ENCODE measurements at places on chromosomes 3 and 15.
A peak's percentile ranks its signal among the peaks of the same experiment; 100 is the strongest.

DNA sequence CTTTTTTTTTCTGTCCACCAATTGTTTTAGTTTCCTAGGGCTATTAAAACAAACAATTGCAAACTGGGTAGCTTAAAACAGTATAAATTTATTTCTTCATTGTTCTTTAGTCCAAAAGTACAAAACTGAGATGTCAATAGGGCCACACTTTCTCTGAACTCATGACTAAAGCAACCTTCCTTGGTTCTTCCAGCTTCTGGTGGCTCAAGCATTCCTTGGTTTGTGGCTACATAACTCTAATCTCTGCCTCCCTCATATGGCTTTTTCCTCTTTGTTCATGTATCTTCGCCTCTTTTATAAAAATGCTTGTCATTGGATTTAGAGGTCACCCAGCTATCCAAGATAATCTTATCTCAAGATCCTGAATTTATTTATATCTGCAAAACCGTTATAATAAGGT, 914.5 kb upstream of the EPHA6 start:
- H3K4me1 ChIP-seq, result no peaks in the 10 kb centered on the region
- no peak overlapping the region for H3K27ac ChIP-seq
- H3K27me3 ChIP-seq, result no peaks in the 10 kb centered on the region
- no peak for DNase-seq

- no peak overlapping the region for H3K27ac ChIP-seq
- H3K4me1 ChIP-seq, result no peaks in the 10 kb centered on the region
- no peaks in the 10 kb centered on the region for H3K36me3 ChIP-seq
- no peak for DNase-seq
Observed at GRCh38 chr15:57832183-57832582, 125.7 kb downstream of the POLR2M start.

GRCh38 chr3:134407239-134407625, 33.0 kb upstream of the AMOTL2 start:
- peaks cover 37% of the 10 kb centered on the region for H3K27me3 ChIP-seq
- no peak overlapping the region for H3K27ac ChIP-seq
- peaks cover 5% of the 10 kb centered on the region for H3K4me1 ChIP-seq
- no peaks in the 10 kb centered on the region for H3K36me3 ChIP-seq

DNA sequence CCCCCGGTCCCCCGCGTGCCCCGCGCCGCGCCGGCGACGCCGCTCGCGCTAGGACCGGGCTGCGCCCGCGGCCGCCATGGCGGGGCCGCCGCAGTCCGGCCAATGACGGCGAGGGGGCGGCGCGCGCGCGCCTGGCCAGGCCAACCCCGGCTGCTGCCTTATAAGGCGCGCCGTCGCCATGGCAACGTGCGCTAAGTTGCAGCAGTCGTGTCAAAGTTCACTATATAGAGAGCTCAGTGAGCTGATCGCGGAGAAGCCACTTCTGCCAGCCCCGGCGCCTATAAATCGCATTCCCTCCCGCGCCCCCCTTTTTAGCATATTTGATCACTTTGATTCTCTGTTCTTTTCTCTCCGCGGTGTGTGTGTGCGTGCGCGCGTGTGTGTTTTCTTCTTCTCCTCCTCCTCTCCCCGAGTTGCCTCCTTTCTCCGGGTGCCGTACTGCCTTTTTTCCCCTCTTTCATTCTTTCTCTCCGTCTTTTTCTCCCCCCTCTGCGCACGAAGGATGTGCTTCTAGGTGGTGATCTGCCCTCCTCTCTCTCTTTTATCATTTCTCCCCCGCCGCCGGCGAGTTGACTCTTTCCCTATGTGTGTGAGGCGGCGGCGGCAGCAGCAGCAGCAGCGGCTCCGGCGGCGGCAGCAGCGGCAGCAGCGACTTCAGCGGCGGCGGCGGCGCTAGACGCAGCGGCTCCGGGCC, at the start of gene NR2F2:
Gene NR2F2 (plus strand): TSS at position 251 of the 694 bp plus-strand sequence. CDS start 1,406 bp downstream, outside the sequence.
- peaks cover 33% of the 10 kb centered on the region for H3K4me1 ChIP-seq
- peaks cover 34% of the 10 kb centered on the region for H3K27me3 ChIP-seq
- no peak within 1 kb of the TSS for H3K27ac ChIP-seq
- no peak for DNase-seq
- peak within 1 kb of the TSS; percentile 41 for H3K4me3 ChIP-seq

GRCh38 chr15:47194718-47195117, 522.6 kb upstream of the SEMA6D start:
- H3K4me3 ChIP-seq, result no peak overlapping the region
- H3K4me1 ChIP-seq, result no peaks in the 10 kb centered on the region

DNA sequence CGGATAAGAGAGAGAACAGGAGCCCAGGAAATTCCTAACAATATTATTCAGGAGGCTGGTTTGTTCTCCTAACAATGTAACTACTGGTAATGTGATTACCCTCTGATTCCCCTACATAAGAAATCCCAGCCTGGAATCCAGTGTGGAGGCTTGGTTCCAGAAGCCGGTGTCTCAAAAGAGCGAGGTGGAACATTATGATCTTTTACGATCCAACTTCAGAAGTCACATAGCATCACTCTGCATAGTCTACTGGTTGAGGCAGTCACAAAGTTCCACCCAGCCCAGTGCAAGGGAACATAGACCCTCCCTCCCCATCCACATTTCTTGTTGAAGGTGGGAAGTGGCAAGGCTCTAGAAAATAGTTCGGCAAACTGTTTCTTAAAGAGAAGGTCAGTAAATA, 81.6 kb upstream of the GALNT15 start:
- H3K27me3 ChIP-seq, result no peaks in the 10 kb centered on the region
- no peak overlapping the region for H3K27ac ChIP-seq
- no peak overlapping the region for H3K4me3 ChIP-seq
- H3K36me3 ChIP-seq, result no peaks in the 10 kb centered on the region
- DNase-seq, result no peak

- H3K4me1 ChIP-seq, result no peaks in the 10 kb centered on the region
- no peaks in the 10 kb centered on the region for H3K36me3 ChIP-seq
- H3K4me3 ChIP-seq, result no peak overlapping the region
- H3K27me3 ChIP-seq, result no peaks in the 10 kb centered on the region
- DNase-seq, result no peak
Observed at GRCh38 chr3:8206971-8207617, 294.5 kb upstream of the LMCD1 start.

- H3K27me3 ChIP-seq, result no peaks in the 10 kb centered on the region
- no peak overlapping the region for H3K4me3 ChIP-seq
- no peaks in the 10 kb centered on the region for H3K4me1 ChIP-seq
- no peaks in the 10 kb centered on the region for H3K36me3 ChIP-seq
- no peak for DNase-seq
Observed at GRCh38 chr15:36484038-36484778, 95.2 kb upstream of the CDIN1 start.

DNA sequence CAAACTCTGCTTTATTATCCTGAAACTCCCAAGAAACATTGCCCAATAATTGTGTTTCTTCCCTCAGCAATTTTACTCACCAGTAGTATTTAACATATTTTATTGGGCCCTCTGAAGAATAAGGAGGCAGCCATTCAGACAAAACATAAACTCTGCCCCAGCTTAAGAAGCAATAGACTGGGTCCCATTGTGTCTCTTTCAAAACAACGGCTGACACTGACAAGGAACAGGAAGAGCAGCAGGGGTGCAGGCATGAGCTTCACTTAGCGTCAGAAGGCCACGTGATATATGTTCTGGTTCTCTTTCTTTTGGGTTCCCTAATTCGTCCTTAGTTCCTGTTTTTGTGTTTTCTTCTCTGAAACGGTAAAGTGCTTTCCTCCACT, 242.3 kb downstream of the FHIT start:
- no peak overlapping the region for H3K4me3 ChIP-seq
- no peaks in the 10 kb centered on the region for H3K27me3 ChIP-seq
- DNase-seq, result no peak
- no peak overlapping the region for H3K27ac ChIP-seq
- H3K36me3 ChIP-seq, result no peaks in the 10 kb centered on the region

- H3K4me3 ChIP-seq, result no peak overlapping the region
- H3K27ac ChIP-seq, result no peak overlapping the region
- H3K36me3 ChIP-seq, result no peaks in the 10 kb centered on the region
Observed at GRCh38 chr3:167837466-167837865, 101.9 kb downstream of the SERPINI1 start.

DNA sequence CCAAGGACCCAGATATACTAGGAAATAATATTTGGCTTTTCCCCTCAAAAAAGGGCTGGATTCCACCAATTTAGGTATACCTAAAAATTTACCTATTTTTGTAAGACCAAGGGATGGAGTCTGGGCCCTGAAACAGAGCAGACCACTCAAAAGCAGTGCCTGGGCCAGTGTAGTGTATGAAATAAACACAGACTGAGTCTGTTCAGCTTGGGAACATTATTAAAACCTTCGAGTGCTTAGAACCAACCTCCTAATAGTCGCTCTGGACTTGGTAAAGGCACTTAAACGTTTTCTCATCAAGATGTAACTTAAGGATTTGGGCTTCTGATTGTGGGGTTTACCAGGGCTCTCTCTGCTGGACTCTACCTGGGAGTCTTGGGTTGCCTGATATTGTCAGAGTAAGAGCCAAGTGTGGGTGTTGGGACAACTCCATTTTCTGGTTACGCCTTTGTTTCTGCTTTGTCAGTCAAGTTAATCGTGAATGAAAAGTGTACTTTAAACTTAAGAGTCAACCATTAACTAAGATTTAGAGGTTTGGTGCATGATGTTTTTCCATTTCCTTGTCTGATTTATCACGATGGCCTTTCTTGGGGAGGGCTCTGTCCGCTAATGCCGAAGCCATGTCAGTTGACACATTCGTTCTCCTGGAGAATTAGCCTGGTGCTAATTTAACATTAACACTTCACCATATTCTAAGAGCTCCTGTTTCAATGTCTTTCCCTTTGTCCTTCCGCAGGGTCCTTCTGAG, 221.0 kb upstream of the TPM1 start:
- H3K27me3 ChIP-seq, result no peaks in the 10 kb centered on the region
- DNase-seq, result no peak
- H3K4me1 ChIP-seq, result no peaks in the 10 kb centered on the region
- H3K27ac ChIP-seq, result no peak overlapping the region
- H3K36me3 ChIP-seq, result no peaks in the 10 kb centered on the region

DNA sequence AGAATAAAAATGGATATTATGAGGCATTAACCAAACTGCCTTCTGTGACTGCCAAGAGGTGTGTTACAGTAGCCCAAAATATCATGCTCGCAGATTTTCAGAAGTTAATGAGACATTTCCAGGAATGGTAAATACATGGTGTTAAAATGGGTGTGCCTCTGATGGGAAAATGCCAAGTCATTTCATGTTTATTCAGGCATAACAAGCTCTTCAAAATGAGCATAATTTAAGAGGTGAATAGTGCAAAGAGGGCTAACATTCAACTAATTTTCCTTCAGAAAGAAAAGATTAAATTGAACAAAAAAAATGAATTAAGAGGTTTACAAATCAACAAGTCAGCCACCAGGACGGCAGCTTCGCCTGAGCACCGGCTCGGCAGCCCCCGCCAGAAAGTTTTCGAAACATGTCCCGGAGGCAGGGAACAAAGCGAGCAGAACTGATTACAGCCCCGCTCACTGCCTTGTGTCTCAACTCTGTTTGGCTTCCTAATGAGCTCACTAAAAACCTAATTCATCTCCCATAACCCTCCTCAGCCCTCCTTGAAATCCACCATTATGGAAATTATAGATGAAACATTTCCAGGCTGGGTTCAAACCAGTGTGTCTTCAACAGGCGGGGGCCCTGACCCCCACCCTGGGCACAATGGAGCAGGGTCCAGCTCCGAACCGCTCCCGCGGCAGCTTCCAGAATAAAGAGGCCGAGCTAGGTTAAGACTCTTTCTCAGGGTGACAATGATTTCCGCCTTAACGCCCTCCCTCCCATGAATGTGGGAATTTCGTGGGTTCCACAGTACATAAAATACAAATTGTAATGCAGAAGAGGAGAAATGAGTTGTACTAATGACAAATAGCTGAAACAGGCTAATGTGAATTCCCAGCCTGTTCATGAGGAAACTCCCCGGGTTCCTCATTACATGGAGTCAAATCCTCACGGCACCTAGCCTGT, 43.9 kb downstream of the MEIS2 start:
- no peaks in the 10 kb centered on the region for H3K4me1 ChIP-seq
- no peak overlapping the region for H3K4me3 ChIP-seq
- DNase-seq, result no peak
- H3K27me3 ChIP-seq, result no peaks in the 10 kb centered on the region
- H3K27ac ChIP-seq, result no peak overlapping the region

DNA sequence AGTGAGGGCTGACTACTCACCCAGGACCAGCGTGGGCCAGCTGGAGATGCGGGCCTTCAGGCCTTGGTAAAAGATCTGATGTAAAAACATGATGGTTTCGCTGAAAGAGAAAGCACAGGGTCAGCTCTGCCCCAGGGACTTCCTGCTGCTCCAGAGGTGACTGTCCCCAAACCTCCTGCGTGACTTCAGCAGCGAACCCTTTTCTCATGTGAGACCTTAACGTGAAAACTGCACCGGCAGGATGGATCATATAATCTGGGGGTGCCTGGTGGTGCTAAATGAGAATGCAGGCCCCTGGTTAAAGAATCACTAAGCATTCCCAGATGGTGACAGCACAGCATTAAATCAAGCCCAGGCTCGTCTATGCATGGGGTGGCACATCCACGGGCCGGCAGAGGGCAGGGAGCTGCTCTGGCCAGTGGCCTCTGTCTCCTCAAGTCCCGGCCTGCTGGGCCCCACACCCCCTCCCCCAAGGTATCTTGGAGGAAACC, 55.4 kb downstream of the RASGRF1 start:
- H3K4me3 ChIP-seq, result no peak overlapping the region
- no peaks in the 10 kb centered on the region for H3K4me1 ChIP-seq
- no peaks in the 10 kb centered on the region for H3K27me3 ChIP-seq
- no peak for DNase-seq

- H3K4me1 ChIP-seq, result peaks cover 38% of the 10 kb centered on the region
- H3K36me3 ChIP-seq, result peaks cover 37% of the 10 kb centered on the region
- peak overlapping the region; percentile 88 for H3K4me3 ChIP-seq
- no peaks in the 10 kb centered on the region for H3K27me3 ChIP-seq
- H3K27ac ChIP-seq, result peak overlapping the region; percentile 89
Observed at GRCh38 chr3:52246264-52246620, 683 bp downstream of the PPM1M start.

DNA sequence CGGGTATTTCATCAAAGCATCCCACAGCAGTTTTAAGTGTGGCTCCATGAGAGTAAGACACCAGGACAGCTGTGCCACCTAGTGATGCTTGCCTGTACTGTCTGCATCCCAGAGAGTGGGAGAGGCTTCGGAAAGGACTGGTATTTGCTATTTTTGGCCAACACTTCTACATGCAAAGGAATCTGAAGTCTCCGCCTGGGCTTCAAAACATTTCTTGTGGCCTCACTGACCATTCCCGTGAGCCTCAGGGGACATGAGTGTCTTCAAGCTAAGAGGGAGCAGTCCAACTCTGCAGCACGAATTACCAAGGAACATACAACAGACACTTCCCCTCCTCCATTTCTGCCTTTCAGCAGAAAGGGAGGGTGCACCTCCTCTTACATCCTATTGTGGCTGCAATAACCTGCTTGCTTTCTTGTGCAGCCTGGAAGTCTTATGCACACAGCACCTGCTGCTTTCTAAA, 177.5 kb downstream of the RORA start:
- H3K36me3 ChIP-seq, result no peaks in the 10 kb centered on the region
- no peak overlapping the region for H3K27ac ChIP-seq
- no peak for DNase-seq
- H3K4me1 ChIP-seq, result no peaks in the 10 kb centered on the region
- H3K4me3 ChIP-seq, result no peak overlapping the region

- no peaks in the 10 kb centered on the region for H3K27me3 ChIP-seq
- H3K27ac ChIP-seq, result peak overlapping the region; percentile 22
- H3K36me3 ChIP-seq, result peaks cover 2% of the 10 kb centered on the region
- peak overlapping the region; percentile 75 for H3K4me3 ChIP-seq
- DNase-seq, result no peak
Observed at GRCh38 chr3:146543461-146544001, 876 bp downstream of the PLSCR1 start.

- no peak overlapping the region for H3K27ac ChIP-seq
- no peaks in the 10 kb centered on the region for H3K27me3 ChIP-seq
- no peak overlapping the region for H3K4me3 ChIP-seq
Observed at GRCh38 chr3:39166134-39166710, 12.8 kb upstream of the CSRNP1 start.

Data from T-cell (primary cell).